ENCODE measurements at places on chromosomes 5 and 9. TPM values are rescaled to one million over a fixed set of nuclear protein-coding genes. Genes with fewer than 3 reads are reported as not detected.

The ITK gene
- not detected for total RNA-seq

The PCDHB2 gene
- 1.1 TPM for total RNA-seq

The GABRA6 gene
- total RNA-seq: not detected

The ACTBL2 gene
- 0.23 TPM for total RNA-seq

The TMC1 gene
- 0.68 TPM for total RNA-seq

The PLAC8L1 gene
- total RNA-seq: not detected

The ENTR1 gene
- total RNA-seq: 17.3 TPM

The NOL8 gene
- 14.7 TPM for total RNA-seq

The CDX1 gene
- 0.15 TPM for total RNA-seq

The RORB gene
- total RNA-seq: 0.82 TPM
